ENCODE measurements at places on chromosomes 3 and 15.

DNA sequence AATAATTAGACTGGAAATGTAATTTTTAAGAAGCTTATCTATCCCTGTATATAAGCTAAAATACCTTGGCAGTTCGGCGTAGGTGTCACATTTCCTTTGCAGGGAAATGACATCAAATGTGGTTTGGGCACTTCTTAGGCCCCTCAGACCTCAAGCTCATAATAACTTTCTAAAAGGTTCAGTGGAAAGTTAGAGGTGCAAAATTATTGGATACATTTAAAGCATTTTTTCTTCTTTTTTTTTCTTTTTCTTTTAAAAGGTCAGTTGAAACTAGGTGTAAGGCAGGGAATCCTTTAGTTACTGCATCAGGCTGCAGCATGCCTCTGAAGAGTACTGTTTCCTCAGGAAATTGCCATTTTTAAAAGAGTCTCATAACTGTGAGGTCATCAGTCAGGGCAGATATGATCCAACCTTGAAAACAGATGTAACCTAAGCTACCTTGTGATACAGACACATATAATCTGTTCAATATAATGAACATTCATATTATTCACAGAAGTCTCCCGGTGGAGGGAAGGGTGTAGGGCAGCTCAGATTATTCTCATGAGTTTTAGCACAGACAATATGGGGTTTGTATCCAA is 4.8 kb downstream of the SACM1L start:
- no peak for DNase-seq

DNA sequence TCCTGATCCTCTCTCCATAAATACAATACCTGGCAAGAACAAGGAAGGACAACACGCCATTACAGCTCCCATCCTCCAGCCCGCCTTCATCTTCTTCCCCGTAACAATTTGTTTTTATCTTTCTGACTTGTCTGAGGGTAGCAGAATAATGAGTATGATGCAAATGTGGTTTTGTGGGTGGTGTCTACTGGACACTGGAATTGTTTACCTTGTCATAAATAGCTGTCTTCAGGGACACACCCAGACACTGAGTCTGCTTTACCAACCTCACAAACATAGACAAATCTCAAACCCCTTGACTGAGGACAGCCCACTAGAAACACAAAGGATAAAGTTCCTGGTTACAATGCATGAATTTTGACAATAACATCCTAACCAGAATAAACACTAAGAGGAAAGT is 13.4 kb downstream of the WDR72 start:
- DNase-seq: no peak

GRCh38 chr3:153099131-153099530 is 62.9 kb upstream of the RAP2B start:
- no peak for DNase-seq

DNA sequence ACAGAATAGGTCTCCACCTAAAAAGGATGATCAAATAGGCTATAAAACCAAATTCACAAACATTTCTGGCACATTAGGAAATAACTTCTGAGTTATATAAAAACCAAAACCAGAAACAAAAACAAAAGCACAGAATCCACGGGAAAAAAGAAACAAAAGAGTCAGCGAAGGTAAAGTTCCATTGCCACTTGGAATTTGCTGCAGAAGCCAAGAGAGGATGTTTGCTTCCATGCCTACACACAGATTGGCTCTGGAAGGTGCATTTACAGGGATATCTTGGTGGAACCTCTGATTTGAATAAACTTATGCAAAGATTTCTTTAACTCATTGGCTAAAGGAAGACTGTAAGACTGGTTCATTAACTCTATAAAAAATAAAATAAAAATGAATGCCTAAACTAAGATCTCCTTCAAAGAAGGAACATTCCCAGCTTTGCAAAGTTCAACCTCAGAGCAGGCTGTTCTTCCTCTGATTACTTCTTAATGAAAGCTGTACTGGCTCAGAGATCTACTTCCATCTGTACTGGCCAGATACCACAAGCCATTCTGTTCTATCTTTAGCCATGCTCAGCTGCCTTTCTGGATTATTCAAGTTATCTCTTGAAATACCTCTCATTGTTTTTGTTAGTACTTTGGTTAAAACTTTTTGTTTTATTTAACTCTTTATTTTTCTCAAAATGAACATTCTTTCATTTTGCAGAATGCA is 537.5 kb upstream of the CCDC54 start:
- no peak for DNase-seq

GRCh38 chr3:155252021-155252420 is 41.5 kb downstream of the STRIT1 start:
- no peak for DNase-seq

- DNase-seq: no peak
Observed at GRCh38 chr3:29353807-29354206, 72.9 kb downstream of the RBMS3 start.

DNA sequence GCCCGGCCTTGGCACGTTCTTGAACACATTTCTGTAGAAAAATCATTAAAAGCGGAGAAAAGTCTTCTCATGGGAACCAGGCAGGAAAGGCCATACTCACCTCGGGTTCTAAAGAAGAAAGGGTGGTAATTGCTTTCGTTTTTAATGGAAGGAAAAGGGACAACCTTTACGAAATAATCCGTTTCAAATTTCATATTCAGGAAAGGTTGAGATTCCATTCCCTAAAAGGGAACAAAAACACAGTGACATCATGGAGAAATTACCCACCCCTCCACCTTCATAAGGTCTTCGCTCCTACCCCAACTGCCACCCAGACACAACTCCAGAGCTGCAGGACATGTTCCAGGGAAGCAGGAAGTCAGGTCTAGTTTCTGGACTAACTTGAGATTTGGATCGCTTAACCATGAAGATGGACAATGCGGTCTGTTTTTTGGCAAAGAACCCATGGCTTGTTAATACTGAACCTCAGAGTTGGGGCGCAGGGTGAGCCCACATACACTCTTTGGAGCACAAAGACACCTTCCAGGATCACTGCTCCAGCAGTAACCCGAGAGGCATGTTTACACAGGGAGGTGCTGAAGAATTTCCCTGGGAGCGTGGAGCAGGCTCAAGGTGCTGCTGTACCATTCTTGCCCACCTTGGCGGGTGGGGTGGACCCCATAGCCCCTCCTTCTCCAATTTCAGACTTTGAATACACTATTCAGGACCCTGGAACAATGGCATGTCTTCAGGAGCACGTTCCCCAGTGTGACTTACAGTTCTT is 49.2 kb downstream of the SPATA12 start:
- DNase-seq: no peak

- no peak for DNase-seq
Observed at GRCh38 chr15:100005715-100006114, 272.5 kb upstream of the LYSMD4 start.

DNA sequence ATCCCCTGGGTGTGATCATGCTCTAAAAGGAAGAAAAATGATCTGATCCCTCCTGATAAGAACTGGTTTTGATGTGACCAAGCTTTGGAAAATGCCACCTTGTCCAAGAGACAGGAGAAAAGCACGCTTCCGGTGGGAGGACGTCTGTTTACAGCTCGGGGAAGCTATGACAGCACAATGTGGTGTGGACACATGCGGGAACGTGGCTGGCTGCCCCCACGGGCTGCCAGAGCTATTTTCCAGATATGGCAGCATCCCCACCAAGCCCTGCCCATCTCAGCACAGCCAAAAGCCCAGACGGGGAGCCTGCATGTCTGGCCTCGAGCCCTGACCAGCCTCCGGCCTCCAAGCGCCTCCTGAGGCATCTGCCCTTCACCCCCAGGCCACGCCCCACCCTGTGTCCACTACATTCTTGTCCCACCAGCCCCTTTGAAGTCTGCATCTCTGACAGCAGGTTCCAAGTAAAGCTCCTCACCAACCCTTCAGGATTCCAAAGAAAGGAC is 63.2 kb upstream of the HRH1 start:
- no peak for DNase-seq

DNA sequence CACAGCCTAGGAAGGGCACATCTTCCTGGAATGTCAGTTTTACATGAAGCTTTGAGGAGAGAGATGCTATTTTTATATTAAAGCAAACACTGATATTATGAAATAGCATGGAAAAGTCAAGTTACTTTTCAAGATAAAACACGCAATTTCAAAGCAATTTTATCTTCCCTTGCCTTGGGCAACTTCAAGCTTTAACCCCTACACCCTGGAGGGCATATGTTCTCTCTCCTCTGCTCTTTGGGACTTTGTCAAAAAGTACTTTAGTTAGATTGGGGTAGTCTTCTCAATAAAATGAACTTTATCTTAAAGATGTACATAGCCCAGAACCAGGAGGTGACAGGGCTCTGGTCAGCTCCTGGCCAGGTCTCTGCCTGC is 86.9 kb upstream of the PLXNA1 start:
- DNase-seq: no peak

DNA sequence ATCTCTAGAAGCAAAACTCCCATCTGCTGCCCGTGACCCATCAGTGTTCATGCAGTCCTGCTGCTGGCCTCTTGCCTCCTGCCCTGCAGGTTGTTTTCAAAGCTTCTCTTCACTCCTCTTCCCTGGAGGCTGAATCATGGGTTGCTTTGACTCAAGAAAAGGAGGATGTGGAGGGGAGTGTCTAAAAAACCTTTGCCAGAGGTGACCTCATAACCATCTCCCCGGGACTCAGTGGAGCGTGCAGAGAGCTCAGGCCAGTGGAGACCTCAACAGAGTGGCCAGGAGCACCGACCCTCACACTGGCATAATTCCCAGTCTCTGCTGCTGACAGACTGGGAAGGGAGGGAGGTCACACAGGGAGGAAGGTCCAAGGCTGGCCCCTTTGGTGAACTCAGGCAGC is 60.9 kb upstream of the ITGA11 start:
- DNase-seq: no peak

- peak; percentile 50 for DNase-seq
Observed at GRCh38 chr15:66886241-66886675, 179.1 kb upstream of the SMAD3 start.

DNA sequence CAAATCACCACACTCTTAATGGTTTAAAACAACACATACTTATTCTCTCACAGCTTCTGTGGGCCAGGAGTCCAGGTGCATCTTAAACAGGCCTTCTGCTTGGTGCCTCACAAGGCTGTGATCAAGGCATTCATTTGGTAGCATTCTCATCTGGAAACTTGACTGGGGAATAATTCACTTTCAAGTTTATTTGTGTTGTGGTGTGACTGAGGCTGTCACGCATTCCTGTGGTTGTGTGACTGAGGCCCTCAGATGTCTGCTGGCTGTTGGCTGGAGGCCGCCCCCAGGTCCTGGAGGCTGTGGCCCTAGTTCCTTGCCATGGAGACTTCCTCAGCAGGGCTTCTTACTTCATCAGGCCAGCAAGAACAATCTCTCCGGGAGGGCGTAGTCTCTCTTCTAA is 16.9 kb upstream of the FAM3D start:
- DNase-seq: peak; percentile 21

GRCh38 chr15:70031261-70031660 is 66.5 kb downstream of the TLE3 start:
- DNase-seq: no peak

GRCh38 chr3:190528706-190529105 is 14.8 kb downstream of the IL1RAP start:
- no peak for DNase-seq

DNA sequence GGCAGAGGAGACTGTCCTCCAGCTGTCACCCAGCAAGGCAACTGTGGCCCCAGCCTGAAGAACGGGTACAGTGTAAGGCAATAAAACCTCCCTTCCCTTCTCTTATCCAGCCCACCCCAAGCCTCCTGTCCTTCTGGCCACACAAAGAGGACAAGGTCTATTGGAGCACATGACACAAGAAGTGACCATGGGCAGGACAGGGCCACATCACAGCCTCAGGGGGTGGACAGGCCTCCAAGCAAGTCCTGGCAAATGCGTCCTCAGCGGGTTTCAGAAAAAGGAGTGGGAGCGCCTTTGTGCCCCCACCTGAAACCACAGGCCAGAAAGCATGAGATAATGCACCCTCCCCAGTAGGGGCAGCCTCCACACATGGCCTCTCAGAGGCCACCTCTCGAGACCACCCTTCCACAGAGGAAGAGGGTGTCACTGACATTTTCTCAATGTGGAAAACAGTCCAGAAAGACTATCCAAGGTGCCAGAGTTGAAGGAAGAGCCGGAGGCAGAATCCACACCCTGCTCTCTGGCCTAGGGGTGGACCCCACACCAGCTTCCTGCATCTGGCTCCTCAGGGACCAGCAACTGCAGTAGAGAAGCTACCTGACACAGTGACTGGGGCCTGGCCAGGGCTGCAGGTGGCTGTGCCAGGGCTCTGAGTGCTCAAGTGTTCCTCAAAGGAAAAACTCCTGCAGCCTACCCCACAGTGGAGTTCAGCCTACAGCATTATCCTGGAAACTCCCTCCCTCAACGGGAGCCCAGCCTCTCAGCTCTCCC is 43.9 kb downstream of the CCDC12 start:
- DNase-seq: no peak

DNA sequence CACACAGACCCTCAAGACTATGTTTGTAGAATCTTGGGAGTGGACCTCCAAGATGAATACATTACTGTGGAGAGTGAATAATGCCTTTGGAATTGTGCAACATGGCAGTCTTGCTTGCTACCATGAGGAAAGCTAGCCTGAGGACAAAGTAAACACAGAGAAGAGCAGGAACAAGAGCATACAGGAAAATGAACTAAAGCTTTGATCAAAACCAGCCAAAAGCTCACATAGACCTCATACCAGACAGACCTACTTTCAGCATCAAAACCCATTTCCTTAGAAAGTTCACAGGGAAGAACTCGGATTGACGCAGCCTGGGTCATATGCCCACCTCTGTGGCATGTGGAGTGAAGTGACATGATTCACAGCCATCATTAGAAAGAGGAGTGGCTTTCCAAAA is 3.3 kb upstream of the RAB8B start:
- DNase-seq: peak; percentile 23

GRCh38 chr3:120393243-120393642 is 44.1 kb upstream of the LRRC58 start:
- no peak for DNase-seq

DNA sequence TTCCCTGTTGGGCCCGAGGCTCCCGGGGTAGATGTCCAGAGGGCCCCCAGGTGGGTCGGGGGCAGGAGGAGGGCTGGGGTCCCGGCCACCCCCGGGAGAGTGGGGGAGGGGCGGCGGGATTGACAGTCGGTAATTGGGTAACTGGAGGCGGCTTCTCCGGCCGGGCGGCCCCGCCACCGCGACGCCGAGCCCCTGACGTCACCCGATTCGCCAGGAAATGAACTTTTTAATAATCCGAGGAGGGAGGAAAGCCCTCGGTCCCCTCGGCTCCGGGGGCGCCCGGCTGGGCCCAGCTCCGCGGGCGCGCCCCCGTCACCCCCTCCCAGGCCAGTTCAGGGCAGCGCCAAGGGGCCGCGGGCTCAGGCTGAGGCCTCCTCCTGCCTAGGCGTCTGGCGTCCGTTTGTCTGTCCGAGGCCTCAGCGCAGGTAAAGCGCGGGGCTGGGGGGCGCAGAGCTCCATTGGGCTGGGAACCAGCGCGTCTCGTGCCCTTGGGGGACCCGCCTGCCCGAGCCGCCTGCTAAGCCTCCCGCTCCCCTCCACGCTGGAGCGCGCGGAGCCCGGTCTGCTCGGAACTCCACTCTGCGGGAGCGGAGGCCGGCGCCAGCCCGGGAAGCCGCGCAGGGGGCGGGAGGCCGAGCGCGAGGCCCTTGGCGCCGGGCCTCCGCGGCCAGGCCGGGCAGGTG is 3.9 kb downstream of the GATA2 start:
- peak; percentile 80 for DNase-seq

DNA sequence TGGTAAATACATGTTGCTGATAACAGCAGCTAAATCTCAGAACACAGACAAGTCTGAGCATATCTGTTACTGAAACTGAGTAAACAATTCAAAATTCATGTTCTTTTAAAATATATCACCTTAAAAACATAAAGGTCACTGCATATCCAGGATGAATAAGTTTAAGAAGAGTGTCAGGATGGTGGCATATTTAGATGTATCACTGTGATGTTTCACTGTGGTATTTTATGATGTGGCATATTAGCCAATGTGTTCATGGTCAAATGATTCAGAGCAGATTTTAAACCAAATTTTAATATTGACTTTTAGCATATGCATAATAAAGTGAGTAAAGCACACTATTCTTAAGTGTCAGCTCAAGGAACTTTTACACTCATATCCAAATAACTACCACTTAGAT is 346.4 kb upstream of the DPPA4 start:
- no peak for DNase-seq
